ENCODE measurements at places on chromosomes 12 and 14.

DNA sequence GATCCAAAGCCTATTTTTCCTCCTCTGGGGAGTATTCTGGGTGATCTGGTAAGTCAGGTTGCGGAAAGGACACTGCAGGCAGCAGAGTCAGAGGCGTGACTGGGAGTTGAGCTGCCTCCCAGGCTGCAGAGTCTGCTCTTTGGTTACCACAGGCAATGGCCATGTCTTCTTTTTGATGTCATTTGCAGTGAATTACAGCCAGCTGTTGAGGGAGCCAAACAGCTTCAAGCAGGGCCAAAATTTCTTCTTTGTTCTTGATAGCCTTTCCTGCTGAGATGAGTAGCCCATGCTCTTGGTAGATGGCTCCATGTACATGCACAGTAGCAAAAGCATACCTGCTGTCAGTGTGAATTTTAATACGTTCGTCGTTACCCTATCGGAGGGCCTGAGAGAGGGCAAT is 116.6 kb upstream of the PZP start:
- no peak for DNase-seq

- DNase-seq = no peak
Observed at GRCh38 chr14:61140872-61141271, 140.3 kb downstream of the TMEM30B start.

GRCh38 chr12:106288494-106289195 is 13.9 kb upstream of the TCP11L2 start:
- no peak for DNase-seq

DNA sequence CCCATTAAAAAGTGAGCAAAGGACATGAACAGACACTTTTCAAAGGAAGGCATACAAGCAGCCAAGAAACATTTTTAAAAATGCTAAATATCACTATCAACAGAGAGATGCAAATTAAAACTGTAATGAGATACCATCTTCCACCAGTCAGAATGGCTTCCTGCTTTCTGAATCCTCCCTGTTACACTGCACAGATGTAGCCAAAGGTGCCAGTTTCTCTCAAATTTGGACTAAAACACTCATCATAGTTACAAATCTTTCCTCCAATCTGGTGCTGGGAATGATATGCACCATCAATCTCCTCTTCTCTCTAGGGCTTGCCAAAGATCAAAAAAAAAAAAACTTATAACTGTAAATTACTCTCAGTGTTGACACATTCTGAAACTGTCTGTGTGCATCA is 311.8 kb upstream of the CLEC14A start:
- no peak for DNase-seq

GRCh38 chr14:96136371-96137005 is 68.2 kb upstream of the BDKRB2 start:
- DNase-seq = no peak

GRCh38 chr12:64082866-64083268 is 139.2 kb downstream of the KICS2 start:
- DNase-seq = no peak

DNA sequence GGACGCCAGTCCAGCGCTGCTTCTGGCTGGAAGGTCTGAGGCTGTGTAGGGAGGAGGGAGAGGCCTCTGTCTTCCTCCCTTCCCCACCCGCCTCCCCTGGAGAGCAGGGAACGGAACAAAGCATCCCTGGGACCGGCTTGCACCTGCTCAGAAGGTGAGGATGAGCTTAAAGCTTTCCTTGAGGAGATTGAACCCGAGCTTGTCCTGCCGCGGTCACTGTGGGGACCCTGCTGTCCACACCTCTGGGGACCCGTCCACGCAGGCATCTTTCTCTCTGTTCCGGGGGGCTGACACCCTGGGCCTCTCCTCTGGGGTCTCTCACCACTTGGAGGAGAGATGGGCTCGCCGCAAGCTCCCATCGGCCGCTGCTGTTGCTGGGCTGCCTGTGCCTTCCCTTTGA is 33.2 kb upstream of the SFSWAP start:
- no peak for DNase-seq

DNA sequence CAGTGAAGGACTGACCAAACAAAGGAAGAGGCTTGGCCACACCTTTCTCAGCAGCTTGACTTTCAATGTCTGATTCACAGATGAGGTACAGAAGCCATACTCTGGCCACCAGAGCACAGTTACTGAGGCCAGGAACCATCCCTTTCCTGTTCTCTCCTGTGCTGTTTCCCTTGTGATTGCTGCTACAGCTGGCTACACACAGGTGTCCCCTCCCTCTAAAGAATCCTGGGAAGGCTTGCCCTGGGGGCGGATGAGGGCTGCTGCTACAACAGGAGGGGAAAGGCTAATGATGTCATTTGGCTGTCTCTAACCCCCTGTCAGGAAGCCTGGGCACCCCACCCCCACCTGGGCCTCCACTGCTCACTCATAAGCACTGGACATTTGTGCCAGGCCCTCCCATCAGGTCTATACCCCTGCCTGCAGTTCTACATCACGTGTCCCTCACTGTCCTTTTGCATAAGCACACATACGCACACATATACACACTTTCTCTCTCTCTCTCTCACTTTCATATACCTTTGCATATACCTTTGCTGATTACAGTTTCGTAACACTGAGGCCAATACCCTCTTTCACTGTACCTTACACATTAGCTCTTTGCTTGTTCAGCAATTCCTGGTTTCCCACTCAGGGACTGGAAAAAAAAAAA is 41.4 kb downstream of the PRPF40B start:
- DNase-seq = no peak

- DNase-seq = no peak
Observed at GRCh38 chr12:20514598-20514997, 146.3 kb downstream of the PDE3A start.

- no peak for DNase-seq
Observed at GRCh38 chr12:94625531-94625930, 24.8 kb downstream of the TMCC3 start.

DNA sequence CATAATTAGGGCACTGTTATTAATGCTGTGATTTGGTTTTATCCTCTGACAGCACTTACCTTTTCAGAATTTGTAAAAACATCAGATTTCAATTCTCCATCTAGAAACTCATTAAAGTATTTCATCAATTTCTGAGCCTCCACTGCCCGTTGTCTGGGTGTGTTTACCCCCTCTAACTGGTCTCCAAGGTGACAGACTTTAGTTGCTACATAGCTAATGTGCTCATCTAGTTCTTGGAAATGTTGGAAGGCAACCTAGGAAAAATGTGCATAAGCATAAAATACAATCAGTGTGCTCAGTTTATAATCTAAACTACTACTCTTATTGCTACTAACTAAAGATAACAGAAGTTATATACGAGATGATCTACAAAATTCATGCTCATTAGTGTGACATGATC is 24.6 kb downstream of the EXOC5 start:
- no peak for DNase-seq

- no peak for DNase-seq
Observed at GRCh38 chr12:1587927-1588574, 6.3 kb downstream of the FBXL14 start.

DNA sequence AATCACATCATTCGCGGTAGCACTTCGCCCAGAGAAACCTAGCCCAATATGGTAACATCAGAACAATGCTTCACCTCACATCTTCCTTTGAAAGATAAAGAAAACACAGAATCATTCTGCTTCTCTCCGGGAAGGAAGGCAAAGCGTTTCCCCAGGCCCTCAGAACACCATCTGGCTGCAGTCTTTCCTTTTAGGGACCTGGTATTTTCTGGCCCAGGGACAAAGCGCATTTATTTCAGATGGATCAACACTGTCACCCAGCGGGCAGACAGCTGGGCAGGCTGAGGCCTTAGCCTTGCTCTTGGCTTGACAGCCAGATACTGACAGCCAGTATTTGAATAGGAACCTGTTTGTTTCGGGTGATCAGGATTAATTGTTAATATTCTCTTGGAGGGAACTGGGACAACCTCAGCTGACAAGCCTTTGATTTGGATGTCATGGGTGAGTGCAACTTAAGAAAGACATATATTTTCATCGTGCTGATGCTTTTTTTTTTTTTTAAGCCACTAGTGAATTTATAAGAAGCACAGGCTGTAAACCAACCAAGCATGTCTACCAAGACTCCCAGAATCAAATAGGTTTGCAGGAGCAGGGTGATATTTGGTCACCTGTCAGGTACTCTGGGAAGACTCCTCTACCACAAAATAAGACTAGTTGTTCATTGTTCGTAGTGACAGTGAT is 118.9 kb downstream of the VEZT start:
- DNase-seq = no peak

DNA sequence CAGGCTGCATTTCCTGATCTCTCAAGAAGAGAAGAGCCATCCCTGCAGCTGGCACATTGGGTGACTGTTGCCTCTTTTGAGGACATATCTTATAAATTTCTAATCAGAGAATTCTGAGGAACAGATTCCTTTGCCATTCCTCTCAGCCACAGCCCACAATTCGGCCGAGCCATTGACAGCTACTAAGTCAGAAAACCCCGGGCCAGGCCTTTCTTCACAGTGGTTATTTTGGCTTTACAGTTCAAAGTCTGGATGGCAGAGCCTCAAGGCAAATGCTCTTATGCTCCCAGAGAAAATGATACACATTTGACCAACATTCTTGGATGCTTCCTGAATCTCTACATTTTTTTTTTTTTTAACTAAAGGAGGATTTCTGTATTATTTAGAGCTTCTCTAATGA is 138.4 kb upstream of the FRMD6 start:
- no peak for DNase-seq

DNA sequence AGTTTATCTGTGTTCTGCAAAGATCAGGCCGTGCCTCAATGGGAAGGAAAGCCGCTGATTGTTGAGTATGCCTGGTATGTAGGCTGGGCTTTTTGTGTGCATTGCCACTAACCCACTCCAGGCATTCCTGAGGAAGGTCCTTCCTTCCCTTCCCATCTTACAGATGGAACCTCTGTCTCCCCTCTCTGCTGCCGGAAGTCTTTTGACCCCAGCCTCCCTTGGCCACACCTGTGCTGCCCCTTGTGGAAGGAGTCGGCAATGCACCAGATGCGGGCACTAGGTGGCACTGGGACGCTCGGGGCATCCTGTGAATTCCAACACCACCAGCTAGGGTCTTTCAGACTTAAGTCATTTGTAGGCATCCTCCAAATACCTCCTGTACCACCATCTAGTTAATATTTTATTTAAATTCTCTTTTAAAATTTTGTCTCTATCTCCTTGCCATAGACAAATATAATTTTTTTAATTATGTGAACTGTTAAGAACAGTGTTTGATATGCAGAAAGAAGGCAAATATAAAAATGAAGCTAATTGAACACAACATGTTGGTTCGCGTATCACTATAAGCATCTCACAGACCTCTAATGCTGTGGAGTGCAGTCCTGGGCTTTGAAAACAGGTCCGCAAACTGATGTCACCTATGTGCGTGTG is 99.6 kb downstream of the RIN3 start:
- peak; percentile 64 for DNase-seq

DNA sequence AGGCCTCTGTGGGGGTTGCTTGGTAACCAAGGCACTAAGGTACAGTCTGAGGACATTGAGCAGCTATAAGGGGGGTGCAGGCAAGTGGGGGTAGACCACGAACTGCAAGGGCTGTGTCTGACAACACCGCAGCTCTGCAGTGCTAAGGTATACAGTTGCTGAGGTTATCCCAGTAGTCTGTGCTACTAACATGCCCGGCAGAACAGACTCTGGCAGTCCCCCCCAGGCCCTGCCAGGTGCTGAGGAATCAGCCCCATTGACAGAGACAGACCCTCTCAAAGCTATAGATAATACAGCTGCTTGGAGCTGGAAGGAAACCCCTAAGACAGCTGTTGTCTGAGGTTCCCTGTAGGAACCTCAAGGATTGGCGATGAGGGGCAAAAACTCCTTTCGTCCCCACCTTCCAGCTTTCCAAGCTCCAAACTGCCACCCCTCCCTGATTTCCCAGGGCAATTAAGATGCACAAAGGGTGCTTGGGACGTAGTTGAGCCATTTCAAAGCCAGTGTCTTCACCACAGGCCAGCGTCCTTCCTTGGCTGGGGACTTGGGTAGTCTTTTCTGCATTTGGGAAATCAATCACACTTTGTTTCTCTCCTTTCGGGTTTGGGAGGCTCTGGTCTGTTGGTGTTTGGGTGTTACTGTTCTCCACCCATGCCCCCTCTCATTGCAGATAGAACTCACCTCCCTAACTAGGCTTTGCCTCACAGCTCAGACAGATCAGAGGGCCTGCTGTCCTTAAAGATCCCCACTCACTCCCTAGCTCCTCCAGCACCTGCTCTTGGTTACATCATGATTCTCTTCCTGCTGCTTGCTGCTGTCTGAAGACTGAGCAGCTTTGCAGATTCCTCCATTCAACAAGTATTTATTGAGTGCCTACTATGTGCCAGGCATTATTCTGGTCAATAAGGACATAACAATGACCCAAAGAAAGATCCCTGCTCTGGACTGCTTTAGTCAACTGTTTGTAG is 2.0 kb upstream of the MYH7 start:
- DNase-seq = no peak

DNA sequence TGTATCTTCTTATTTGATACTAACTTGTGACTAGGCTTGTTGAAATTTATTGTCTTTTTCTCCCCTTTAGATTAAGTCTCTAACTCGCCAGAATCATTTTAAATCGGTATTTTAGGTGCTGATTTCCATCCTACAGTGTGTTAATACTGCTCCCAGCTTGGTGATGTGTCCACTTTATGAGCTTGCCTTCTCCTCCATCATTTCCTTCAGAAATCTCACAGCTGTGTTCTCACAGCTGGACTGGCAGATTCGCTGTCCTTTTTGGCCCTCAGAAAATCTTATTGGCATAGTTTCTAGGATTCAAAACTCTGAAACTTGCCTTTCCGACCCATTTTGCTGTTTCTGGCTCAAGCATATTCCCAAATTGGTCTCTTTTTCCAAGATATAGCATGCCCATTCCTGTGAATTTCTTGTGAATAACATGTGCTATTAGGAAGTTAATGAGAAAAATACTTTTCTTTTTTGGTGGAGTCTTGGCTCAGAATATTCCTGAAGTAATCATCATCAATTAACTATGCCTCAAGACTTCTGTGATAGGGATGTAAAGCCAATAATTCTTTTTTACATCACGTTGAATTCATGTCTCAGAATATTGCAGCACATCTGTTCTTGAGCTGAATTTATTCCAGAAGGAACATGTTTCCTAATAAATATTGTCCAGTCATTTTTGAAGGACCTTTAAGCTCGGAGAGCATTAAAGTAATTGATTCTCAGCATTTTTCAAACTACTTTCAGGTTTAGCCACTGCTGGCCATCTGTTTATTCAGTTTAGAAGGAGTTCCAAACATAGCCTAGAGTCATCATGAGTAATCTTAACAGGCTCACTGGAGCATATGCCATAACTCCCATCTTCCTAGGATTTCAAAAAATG is 50.0 kb upstream of the USP44 start:
- DNase-seq = no peak

DNA sequence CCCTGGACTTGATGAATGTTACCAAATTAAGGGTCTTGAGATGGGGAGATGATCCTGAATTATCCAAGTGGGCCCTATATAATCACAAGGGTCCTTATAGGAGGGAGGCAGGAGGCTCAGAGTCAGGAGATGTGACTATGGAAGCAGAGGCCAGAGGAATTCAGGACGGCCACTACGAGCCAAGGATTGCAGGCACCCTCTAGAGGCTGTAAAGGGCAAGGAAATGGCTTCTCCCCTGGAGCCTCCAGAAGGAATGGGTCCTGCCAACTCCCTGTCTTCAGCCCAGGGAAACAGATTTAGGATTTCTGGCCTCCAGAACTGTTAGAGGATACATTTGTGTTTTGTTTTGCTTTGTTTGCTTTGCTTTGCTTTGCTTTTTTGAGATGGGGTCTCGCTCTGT is 8.8 kb downstream of the BDKRB1 start:
- no peak for DNase-seq

- DNase-seq = no peak
Observed at GRCh38 chr12:115871714-115872113, 405.8 kb downstream of the MED13L start.

- DNase-seq = no peak
Observed at GRCh38 chr14:66944872-66945271, 244.4 kb upstream of the GARIN2 start.

All from activated naive CD4-positive, alpha-beta T cell (primary cell).